PC-3 (cell line): ENCODE measurements at places on chromosomes 7 and 10. TPM values are rescaled to one million over a fixed set of nuclear protein-coding genes. Genes with fewer than 3 reads are reported as not detected.

Gene UBE2D1
- 13.6 and 13.8 TPM in 2 replicates for total RNA-seq

- no peak for DNase-seq
These were observed 1151.0 kb upstream of the PHF14 start for GRCh38 chr7:9822458-9823290.

Gene LMOD2
- not detected in 2 replicates for total RNA-seq

- no peak for DNase-seq
These were observed 196.7 kb downstream of the ANK3 start for GRCh38 chr10:60192946-60193345.

- DNase-seq = peak; percentile 33
These were observed 14.6 kb downstream of the PALS2 start for GRCh38 chr7:24587853-24588252.

DNA sequence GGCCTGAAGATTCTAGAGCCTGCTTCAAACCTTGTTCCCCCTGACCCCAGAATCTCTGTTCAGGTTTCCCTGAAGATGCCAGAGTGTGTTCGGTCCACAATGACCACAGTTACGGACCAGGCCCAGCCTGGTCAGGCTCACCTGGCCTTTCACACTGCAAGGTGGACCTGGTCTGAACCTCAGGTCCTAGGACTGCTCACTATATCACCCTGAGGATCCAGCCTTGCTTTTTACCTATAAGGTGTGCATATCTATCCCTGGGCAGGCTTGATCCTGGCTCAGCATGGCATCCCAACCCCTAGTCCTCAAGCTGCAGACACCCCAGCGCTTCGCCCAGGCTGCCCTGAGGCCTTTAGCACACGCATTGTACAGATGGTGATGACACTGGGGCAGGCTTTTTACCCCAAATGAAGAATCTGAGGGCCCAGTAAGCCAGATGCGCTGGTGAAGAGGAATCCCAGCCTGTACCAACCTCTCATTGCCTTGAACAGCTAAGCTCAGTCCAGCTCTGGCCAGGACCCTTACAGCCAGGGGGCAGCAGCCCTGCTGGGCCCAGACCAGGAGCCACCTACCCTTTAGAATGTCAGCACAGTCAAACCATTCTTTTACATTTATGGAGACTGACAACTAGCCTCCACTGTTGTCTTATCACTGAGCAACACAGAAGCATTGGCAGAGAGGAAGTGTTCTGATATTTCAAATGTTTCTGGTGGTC lies 28.0 kb downstream of the MAT1A start:
- DNase-seq = no peak

- no peak for DNase-seq
These were observed 27.8 kb downstream of the CREB5 start for GRCh38 chr7:28440055-28440601.

Gene ZNF862
- total RNA-seq = 3.0 and 15.1 TPM in 2 replicates

GRCh38 chr10:60654813-60655464 lies 123.3 kb upstream of the CDK1 start:
- peak; percentile 91 for DNase-seq

- no peak for DNase-seq
These were observed 15.4 kb downstream of the WDFY4 start for GRCh38 chr10:48700071-48700470.

DNA sequence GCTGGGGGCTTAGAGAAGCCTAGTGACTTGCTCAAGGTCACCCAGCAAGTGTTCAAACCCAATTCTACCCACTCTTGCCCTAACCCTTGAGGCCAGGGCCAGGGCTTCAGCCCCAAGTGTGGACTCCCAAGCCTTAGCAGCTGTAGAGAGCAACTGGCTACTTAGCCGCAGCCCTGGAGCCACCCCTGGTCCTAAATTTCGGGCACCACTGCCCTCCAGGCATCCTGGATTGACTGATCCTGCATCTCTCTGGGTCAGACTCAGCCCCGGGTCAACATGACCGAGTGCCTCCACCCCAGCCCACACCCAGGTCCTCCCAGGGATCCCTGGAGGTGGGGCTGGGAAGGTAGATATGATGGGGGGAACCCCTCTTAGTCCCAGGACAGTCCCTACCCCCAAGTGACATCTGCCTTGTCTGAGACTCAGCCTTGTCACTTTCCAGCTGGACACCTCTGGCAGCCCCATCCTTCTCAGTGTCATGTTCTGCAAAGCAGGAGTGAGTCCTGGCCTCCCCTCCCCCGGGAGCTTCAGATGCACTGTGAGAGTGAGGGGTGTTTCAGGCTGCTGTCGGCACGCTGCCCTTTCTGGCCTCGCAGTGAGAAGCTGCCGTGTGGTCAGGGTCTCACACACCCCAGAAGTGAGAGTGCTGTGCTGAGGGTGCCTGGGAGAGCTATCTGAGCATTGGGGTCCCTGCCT lies 89.8 kb downstream of the ZMIZ1 start:
- DNase-seq = peak; percentile 54

Gene SH2D4B
- total RNA-seq = not detected in 2 replicates

- no peak for DNase-seq
These were observed 110.0 kb downstream of the EGFR start for GRCh38 chr7:55128693-55129394.

DNA sequence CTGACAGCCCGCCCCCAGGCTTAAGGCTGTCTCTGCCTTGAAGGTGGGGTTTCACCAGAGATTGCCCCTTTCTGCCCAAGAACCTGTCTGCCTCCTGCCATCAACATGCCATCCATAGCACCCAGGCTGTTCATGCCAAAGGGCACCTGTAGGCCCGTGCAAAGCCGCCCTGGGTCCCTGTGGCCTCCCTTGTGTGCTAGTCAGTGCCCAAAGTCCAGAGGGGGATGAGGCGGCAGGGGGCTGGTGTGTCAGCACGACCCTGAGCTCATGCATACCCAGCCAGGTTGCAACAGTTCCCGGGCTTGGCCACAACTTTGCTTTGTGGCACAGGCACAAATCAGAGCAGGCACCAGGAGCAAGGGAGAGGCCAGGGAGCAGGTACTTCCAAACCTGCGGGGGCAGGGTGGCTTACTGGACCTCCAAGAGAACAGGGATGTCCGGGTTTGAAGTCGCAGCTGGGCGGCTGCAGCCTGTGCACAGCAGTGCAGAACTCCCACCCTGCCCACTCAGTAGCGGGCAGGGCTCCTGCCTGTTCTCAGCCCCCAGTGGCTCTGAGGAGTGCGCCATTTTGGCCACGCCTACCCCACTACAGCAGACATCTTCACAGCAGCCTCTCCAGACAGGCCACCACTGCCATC lies 671.1 kb upstream of the GRM3 start:
- DNase-seq = no peak

Gene TCERG1L
- total RNA-seq = not detected in 2 replicates

Gene PRLHR
- total RNA-seq = not detected in 2 replicates

GRCh38 chr7:112398534-112398933 lies 51.7 kb upstream of the IFRD1 start:
- DNase-seq = no peak

DNA sequence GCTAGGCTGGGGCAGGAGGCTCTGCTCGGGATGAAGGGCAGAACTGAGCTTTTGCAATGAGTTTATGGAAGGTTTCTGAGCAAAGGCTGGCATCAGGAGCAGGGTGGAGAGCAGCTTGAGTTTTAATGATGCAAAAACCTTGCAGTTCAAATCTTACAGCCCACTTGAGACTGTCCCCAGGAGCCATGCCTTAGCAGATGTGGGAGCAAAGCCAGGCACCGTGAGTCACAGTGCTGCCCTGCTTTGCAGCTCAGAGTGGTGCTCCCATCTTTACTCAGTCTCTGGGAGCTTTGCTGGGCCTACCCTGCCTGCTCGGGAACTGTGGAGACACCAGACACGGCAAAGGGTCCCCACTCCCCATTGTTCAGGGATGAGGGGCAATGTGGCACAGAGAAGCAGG lies 122.4 kb upstream of the NPS start:
- DNase-seq = no peak

Gene ASB4
- total RNA-seq = not detected in 2 replicates

DNA sequence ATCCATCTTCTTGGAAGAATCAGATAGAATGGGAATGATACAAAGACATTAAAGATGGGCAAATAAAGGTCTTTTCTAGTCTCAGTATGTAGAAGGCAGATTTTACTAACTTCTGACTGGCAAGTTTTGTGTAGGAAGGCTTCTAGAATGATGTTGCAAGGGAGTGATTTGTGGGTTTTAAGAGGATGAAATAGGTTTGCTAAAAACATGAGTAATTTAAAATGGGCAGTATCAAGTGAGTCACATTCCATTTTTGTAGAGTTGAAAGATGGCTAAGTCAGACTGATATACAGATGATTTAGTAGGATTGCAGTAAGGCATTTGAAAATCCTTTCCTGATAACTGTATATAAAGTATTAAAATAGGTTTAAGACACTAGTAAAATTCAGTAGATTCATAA lies 777.4 kb downstream of the SORCS1 start:
- peak; percentile 54 for DNase-seq

DNA sequence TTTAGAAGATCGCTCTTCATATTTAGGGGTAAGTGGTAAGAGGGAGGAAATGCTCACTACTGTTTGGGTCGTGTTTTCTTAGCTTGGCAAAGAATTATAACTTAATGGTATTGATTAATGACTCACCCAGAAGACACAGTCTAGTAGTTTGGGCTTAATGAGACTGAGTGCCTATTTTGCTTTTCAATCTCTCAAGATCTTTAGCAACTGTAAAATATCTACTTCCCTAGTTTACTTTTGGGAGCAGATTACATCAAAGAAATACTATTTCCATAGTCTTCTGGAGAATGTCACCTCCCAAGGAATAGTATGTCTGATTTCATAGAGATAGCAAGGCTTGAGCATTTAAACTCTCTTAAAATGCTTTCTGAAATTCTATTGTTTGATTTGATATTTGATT lies 100.5 kb upstream of the SLC25A13 start:
- no peak for DNase-seq

Gene PITX3
- not detected in 2 replicates for total RNA-seq

Gene UBN2
- 2.2 and 3.7 TPM in 2 replicates for total RNA-seq

Gene IL2RA
- not detected in 2 replicates for total RNA-seq

DNA sequence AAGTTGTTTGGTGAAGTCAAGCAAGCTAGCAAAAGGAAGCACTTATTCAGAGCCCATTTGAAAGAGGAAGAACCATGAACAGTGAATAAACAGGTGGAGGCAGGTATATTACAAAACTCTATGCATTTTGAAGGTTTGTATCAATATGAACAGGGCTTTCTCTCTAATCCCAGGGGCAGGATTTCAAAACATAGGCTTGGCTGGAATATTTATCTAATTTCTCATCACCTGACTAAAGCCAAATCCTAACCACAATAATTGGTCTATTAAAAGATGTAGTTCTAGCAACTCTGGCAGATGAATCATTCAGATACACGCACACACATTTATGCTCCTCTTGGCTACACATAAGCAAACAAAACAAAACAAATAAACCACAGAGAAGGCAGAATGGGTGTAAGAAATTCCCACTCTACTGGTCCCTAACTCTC lies 554.4 kb downstream of the INHBA start:
- peak; percentile 97 for DNase-seq

GRCh38 chr10:28951484-28951883 lies 274.2 kb downstream of the BAMBI start:
- DNase-seq = no peak

- DNase-seq = no peak
These were observed 81.3 kb downstream of the ADAM22 start for GRCh38 chr7:88015309-88015708.

GRCh38 chr7:130971297-130971696 lies 237.3 kb upstream of the KLF14 start:
- no peak for DNase-seq

DNA sequence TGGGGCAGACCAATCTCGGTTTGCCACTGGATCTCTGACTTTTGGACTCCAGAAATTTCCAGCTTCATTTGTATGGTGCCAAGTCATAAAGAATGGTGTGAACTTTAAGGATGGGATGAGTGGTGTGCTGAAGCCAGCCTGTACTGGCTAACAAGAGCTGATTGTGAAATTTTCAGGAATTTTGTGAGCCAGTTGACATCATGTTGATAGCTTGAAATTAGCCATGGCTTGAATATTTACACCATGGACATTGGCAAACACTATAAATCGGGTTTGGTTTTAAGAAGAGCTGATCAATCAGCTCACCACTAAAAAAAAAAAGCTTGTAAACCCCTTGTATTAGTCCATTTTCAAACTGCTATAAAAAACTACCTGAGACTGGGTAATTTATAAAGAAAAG lies 14.1 kb upstream of the MYH16 start:
- DNase-seq = no peak

DNA sequence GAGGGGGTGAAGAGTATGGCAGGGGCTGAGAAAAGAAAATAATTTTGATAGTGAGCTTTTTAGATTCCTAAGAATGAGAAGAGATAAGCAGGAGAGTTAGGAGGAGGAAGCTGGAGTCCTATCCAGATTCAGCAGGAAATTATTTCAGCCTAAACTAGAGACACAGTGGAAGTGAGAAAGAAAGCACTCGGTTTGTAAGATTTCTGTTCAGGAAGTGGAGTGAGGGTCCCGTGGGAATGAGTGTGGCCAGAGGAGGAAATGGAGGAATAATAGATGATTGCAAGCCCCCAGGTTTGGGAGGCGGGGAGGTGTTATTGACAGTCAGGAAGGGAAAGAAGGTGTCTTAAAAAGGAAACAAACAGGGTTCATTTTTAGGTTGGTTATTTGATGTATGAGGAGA lies 84.8 kb upstream of the NRP1 start:
- no peak for DNase-seq

GRCh38 chr10:34492081-34492480 lies 323.0 kb downstream of the PARD3 start:
- DNase-seq = peak; percentile 94

DNA sequence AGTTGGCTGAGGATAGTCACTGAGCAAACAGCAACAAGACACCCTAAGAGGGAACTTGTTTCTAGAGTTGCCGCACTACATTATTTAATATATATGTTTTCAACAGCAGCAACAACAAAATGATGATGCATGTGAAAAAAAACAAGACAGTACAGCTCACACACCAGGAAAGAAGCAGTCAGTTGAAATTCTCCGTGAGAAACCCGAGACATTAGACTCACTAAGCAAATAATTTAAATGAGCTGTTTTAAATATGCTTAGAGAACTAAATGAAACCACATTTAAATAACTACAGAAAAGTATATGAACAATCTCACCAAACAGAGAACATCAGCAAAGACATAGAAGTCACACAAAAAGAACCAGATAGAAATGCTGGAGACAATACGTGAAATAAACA lies 426.3 kb upstream of the PFKP start:
- DNase-seq = no peak

Gene KLF14
- total RNA-seq = not detected in 2 replicates

- peak; percentile 55 for DNase-seq
These were observed 2.7 kb upstream of the IQUB start for GRCh38 chr7:123537026-123537642.
